DND-41 (cell line): ENCODE measurements at places on chromosomes 6 and 20.

GRCh38 chr6:43223175-43223574, 6.1 kb downstream of the DNPH1 start:
- DNase-seq: no peak

GRCh38 chr20:48384147-48384818, 443.5 kb downstream of the PREX1 start:
- peak; percentile 39 for DNase-seq

DNA sequence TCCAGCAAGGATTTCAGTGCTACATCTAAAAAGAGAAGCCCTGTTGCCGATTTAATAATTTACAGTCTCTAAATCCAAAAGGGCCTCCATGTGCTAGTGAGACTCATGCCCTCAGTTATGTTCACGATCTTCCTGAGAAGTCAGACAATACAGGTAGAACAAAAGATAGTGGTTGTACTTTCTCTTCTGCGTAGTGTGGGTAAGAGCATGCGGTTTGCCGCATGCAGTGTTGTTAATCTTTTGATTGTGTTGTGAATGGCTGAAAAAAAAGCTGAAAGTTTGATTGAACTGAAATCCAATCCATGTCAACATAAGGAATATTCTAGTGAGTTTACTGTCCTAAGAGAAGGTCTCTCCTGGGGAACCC, 74.8 kb upstream of the AGPAT4 start:
- no peak for DNase-seq

- no peak for DNase-seq
Observed at GRCh38 chr6:44650495-44650894, 263.0 kb downstream of the CDC5L start.

DNA sequence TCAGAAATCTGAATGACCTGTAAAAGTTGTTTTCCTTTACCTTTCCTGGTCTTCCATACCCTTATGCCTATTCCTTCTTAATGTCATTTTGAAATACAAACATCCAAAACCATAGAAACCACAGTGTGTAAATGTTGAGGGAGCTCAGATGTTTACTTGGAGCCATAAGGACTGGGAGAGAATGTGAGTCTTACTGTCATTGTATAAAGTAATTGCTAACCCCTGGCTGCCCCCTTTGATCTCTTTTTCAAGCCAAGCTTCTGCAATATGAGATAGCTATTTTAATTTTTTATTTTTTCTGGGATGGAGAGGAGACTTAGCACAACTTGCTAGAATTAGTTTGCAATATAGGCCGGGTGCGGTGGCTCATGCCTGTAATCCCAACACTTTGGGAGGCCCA, 124.4 kb upstream of the AKIRIN2 start:
- DNase-seq: no peak

- no peak for DNase-seq
Observed at GRCh38 chr6:37690964-37691735, 6.5 kb downstream of the MDGA1 start.

DNA sequence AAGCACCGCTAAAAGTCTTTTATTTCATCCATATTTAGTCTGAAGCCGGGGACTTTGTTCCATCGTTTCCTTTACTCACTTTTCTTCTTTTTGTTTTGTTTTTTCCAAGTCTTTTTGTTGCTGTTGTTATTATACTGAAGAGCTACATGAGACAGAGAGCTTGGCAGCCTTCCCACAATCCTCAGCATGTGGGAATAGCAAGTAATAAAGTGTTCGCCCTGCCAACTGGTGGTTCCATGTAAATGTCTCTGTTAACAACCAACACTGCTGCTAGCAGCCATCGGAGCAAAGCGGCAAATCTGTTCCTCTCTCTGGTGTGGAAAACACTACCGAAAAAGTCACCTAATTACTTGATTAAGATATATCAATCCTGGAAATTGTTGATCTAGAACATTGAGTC, 437.8 kb upstream of the ID4 start:
- no peak for DNase-seq

DNA sequence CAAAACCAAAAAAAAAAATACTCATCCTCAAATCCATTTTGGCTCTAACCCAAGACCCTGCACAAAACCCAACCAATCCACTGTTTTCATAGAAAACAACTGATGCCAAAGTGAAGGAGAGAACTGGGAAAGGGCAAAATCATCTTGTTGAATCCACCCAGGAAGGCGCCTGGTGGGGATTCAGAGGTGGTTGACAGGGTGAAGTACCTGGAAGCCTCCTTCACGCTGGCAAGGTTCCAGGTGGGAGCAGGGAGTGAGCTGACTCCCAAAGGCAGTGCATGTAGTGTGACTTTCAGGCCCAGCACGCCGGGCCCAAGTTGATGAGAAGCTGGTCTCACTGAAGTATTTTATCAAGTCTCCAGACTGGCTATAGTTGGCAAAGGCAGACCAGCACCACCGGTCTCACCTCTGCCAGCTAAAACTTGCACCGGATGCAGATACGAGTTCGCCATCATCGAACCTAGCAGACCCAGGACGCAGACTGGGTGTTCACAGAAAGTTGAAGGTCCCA, 16.5 kb downstream of the PPP1R10 start:
- no peak for DNase-seq

DNA sequence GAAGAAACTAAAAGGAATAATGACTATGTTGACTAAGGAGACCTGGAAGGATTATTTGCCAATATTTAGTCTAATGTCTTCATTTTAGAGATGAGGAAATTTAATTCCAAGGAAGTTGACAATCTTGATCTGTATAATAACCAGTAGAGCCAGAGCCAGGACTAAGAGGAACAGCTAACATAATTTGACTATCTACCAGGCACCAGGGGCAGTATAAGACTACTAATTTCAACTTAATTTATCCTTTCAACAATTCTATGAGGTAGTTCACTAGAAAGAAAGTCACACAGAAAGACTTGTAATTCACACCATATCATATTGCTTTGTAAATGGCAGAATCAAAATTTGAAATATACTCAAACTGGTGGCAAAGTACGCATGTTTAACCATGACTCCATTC, 273.0 kb upstream of the STXBP5 start:
- DNase-seq: no peak

GRCh38 chr20:23024701-23025100, 10.4 kb upstream of the SSTR4 start:
- no peak for DNase-seq

- no peak for DNase-seq
Observed at GRCh38 chr20:53672484-53673129, 79.0 kb upstream of the ZNF217 start.

DNA sequence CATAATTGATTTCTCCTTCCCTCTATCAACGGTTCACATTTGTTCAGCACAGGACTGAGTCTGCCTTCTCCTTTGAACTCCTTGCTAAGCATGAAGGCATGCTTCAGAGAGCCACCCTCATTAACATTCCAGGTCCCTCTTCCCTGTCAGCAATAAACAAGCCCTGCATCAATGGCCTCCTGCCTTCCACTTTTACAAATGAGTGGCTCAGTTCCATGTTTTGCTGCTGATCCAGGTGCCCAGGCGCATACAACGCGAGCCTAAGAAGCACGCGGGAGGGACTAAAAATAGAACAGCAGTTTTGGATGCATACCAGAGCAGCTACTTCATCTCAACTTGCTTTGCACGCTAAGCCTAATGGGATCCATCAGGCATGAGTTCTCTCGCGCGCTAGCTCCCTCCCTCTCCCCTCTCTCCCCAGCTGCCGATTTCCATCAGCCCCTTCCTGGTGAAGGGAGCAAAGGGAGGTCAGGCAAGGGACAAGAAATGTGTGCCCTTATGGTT, 53.4 kb downstream of the TRAF3IP2 start:
- no peak for DNase-seq

GRCh38 chr6:112881027-112881426, 533.9 kb downstream of the RFPL4B start:
- no peak for DNase-seq

DNA sequence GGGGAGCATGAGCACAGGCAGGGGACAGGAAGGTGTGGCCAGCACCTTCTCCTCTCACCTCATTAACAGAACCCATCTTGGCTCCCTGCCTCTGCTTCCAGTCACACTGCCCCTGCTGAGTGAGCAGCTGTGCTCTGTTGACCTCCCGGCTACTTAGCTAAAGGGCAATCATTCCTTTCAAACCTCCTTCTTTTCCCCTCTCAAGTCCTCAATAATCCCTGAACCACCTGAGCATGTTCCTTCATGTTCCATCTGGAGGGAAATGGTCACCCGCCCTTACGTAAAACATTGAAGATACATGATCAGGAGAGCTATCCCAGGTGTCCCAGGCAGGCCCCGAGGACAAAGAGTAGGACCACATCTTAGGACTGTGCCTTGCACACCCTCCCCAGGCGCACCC, 21.7 kb upstream of the MRPS10 start:
- no peak for DNase-seq

- DNase-seq: no peak
Observed at GRCh38 chr20:34904202-34904621, 27.8 kb downstream of the ACSS2 start.

DNA sequence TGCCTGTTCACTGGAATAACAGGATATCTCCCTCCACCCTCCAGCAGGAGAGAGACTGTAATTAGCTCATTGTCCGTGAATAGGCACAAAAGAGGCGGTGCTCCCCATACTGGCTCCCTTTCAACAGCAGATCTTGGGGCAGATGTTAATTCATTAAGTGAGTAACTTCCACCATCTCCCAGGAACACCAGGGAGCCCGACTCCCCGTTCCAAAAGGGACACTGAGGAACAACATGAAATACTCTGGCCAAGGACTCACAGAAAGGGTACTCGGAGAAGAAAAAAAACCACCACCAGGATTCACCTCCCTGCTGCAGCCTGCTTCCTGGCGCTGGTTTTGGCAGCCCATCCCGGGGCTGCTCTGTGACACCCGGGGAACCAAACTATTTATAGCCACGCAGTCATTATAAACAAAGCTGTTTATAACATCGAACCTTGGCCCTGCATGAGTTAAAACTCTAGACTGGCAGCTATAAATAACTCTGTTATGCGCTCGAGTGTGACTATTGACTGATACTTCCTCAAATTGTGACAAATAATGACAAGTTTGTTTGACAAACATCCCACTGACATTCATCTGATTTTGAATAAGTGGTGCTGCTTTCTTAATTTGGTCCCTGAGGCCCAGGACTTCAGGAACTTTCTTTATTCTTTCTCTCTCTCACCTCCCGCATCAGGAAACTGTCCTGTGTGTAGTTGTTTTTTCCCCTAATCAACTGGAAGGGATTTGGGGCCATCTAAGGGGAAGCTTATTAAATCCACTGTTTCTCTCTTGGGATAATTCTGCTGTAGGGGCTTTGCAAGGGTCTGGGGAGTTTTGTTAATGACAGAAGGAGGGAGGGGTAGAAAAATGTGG, 521.6 kb downstream of the CD83 start:
- no peak for DNase-seq

DNA sequence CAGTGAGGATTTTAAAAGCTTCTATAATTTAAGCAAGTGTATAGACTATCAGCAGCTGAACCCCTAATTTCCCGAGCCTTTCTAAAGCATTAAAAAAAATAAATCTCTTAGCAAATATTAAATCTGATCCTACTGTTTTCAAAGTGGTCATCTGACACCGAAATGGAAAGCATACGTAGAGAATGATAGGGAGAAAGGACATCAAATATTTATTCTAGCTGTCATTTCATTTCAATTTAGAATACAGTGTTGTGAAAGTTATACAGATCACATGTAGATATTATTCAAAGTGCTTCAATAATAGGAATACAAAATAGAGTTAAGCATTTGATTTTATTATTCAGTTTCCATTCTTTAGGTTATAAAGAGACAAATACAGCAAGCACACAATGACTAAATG, 61.9 kb upstream of the PKIB start:
- no peak for DNase-seq

DNA sequence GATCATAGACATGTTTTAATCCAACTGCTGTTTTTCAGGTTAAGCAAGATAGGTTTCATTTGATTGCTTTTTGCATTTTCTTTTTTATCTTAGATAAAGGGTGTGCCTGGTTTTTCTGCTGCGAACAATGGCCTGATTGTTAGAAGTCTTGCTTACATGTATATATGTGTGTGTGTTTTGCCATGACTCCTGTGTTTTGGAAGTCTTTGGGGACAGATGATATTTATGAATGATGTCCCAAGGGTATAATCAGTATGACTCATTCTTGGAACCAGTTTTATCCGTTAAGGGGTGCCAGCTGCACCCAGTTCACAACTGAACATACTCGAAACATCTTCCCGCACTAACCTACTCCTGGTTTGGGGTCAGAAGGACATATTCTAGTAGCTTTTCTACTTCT, 230.1 kb upstream of the SUPT3H start:
- DNase-seq: peak; percentile 26
